ENCODE measurements at places on chromosomes 1 and 21. TPM values are rescaled to one million over a fixed set of nuclear protein-coding genes. Genes with fewer than 3 reads are reported as not detected.

The RGS16 gene
- 15.2 TPM for total RNA-seq

The HRNR gene
- not detected for total RNA-seq

The PWP2 gene
- 13.0 TPM for total RNA-seq

The HSD3B2 gene
- not detected for total RNA-seq

The TNNI3K gene
- 6.6 TPM for total RNA-seq

The TAS1R3 gene
- 0.14 TPM for total RNA-seq

The ADAM30 gene
- not detected for total RNA-seq

The OXCT2 gene
- 3.4 TPM for total RNA-seq

The UMODL1 gene
- 0.14 TPM for total RNA-seq

The FTCD gene
- not detected for total RNA-seq

The RNU1-3 gene
- total RNA-seq = under 0.01 TPM

The MCOLN3 gene
- total RNA-seq = 3.2 TPM

The VANGL2 gene
- total RNA-seq = 0.27 TPM

The NPHS2 gene
- total RNA-seq = not detected

- no peak for DNase-seq
Observed at GRCh38 chr1:3135073-3135702, 66.2 kb downstream of the PRDM16 start.

DNA sequence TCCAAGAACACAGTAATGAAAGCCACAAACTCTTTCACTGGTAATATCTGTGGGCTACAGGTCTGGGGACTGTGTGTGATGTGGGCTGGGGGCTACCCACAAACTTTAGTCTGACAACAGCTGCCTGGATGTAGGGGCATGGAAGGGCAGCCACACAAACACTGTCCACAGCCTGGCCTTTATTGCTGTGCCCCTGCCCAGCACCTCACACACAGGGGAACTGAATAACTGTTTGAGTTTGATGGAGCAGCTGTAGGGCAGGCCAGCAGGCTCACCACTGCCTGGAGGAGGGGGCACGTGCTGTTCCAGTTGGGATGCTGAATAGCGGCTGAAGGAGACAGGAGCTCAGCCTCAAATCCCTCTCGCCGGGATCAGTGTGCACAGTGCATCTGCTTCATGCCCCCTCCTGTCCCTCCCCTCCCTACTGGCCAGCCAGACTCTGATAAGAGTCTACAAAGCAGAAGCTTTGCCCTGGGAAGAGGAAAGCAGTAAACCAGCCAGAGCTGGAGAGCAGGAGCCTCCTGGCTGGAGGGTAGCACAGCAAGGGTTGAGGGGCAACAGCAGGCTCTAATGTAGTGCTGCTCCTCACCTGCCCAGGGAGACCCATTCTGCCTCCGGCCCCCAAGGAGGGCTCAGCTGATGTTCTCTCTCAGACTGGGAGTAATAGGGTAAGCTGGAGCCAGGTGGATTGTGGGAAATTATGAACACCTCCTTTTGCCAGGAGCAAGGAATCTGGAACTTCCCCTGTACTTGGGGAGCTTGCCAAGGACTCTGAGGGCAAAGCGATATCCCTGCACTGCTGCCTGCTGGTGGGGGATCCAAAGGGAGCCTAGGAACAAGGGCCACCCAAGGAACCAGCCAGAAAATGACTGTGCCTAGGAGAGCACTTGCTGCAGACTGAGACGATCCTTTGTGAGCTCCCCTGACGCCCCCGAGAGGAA is 70.2 kb upstream of the GOLT1A start:
- no peak for DNase-seq

- DNase-seq = no peak
Observed at GRCh38 chr1:166489670-166490436, 323.1 kb upstream of the FAM78B start.

DNA sequence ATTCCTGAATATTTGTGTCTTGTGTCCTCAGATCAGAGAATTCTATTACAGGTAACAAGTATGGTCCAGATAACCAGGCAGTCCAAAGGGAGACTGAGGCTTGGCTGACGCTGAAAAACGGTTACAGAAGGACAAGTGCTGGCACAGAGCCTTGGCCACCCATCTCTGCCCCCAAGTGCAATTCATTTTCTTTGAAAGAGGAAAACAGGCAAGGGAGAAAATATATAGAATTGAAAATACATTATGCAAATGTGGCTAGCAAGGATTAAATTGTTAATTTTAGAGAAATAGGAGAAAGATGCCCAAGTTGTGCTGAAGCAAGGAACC is 1.2 kb downstream of the SORT1 start:
- no peak for DNase-seq

DNA sequence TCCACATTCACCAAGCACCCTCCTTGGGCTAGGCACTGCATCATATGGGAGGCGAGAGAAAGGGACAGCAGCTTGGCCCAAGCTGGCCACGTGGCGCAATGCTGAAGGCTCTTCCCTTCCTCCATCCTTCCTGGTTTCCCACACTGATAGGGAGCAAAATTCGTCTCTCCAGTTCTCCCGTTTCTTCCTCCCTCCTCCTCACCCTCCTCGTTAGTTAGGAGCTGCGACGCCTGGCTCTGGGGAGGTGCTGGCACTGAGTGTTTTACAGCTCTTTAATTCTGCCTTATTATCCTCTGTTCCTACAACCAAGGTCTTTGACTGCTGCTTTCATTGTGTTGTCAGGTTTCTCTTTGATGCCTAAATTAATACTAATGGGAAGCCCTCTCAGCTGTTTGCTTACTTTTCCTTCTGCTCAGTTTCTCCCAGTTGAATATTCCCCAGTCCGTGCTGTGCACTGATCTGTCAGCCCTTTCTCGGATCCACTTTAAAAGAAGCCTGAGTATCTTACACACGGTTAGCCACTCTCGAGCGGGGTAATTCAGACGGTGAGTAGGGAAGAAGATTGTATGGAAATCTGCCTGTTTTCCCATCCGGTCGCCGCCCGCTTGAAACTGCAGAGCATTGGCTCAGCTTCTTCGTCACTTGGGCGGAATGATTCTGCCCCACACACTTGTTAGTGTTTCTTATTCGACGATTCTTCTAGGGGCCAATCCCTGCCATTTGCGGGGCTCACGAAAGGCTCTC is 56.2 kb upstream of the SMYD2 start:
- DNase-seq = no peak

GRCh38 chr1:234970401-234970730 is 158.3 kb downstream of the TOMM20 start:
- DNase-seq = no peak

- no peak for DNase-seq
Observed at GRCh38 chr1:150529017-150529416, 13.5 kb downstream of the FALEC start.

DNA sequence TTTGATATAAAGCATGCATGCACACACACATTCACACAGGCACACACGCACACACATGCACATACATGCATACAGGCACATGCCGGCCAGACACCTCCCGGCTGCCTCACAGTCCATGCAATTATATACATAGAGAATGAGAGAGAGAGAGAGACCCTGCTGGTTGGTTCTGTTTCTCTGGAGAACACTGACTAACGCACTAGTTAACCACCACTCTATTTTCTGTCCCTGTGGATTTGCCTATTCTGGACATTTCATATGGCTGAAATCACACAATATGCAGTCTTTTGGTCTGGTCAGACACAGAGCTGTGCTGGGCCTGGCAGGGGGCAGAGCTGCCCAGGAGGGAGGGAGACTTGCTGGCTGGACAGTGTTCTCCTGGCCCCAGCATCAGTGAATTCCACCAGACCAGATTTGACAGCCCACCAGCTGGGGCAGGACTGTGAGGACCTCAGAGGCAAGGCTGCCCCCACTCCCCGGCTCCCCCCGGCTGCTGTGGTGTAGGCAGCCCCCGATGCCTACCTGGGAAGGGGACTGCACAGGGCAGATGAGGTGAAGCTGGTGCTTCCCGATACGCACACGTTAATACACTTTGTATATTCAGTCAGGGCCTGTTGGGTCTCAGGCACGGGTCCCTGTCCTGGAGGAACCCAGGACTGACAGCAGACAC is 152.2 kb downstream of the NPHP4 start:
- DNase-seq = no peak

DNA sequence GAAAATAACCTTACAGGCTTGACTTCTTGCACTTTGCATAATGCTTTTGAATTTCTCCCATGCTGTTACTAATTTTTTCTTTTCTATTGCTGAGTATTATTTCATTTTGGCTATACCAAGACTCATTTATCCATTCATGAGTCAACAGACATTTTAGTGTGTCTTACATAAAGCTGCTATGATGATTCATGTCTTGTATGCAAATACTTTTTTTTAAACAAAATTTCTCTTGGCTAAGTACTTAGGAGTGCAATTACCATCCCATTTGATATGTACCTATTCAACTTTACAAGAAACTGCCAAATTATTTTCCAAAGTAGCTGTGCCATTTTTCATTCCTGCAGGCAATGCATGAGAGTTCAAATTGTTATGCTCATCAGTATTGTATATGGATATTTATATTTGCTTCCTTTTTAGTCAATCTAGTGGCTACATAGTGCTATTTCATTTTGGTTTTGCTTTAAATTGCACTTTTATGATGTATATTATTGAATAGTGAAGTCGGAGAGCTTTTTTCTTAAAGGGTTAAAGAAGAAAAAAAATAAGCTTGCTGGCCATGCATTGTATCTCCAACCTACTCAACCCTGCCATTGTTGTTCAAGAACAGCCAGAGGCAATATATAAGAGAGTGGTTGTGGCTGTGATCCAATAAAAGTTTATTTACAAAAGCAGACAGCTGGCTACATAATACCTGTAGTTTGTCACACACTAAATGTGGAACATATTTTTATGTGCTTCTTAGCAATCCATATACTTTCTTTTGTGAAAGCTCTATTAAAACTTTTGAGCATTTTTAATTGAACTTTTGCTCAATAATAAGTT is 862.8 kb downstream of the KCNT2 start:
- no peak for DNase-seq

DNA sequence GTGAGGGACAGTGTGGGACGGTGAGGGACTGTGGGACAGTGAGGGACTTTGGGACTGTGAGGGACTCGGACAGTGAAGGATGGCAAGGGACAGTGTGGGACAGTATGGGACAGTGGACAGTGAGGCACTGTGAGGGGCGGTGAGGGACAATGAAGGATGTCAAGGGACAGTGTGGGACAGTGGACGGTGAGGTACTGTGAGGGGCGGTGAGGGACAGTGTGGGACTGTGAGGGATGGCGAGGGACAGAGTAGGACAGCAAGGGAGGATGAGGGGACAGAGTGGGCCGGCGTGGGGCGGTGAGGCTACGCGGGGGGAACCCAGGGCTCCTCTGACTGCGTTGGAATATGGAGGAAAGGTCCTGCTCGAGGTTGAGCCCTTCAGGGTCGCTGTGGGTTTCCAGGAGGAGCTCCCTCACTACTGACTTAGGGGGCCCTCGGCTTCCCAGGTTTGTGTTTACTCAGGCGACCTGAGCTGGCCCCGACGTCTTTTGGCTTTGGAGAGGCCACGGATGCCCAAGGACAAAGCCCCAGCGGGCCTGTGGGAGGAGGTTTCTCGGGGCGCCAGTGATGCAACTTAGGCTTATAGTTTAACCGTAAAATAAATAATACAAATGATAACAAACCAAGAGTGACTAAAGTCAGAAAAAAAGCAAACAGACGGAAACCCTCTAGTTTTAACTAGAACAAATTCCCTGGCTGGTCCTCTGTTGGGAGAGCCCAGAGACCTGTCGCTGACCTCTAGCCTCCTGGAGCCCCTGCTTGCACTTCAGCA is 1.1 kb upstream of the ERRFI1 start:
- DNase-seq = no peak

GRCh38 chr1:207021139-207021861 is 11.3 kb downstream of the C1orf116 start:
- DNase-seq = no peak

Data from thoracic aorta (tissue), 2 donors.